Stimulated activated CD8-positive, alpha-beta memory T cell treated with anti-CD3 and anti-CD28 coated beads, Interleukin-7, amount 100 ng/mL, for 1 hour (primary cell): ENCODE measurements at places on chromosomes 2 and 18.

DNA sequence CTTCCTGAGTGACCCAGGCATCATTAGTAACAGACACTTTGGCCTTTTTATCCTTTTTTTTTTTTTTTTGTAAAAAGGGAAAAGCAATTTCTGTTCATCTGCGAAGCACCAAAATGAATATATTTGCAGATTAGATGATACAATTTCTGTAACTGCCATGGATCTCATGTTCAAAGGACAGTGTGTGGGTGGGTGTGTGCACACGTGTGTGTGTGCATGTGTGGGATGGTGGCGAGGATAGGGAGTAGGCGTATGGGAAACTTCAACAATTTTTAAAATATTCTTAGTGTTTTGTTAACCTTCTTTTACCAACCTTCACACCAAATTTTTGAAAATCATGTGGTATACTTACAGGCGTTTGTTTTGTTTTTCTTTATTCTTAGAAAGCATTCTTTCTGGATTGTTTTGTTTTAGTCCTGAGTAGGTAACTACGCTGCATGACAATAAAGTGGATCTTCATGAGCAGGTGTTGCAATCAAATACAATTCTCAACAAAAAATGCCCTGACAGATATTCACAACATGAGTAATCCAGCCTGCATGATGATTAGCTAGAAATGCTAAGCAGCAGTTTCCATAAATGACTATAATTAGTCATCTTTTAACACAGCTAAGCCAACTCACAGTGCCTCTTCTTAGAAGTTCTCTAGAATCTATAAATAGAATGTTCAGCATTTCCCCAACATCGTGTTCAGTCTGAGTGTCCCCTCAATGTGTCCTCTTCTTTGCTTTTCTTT lies 53.5 kb upstream of the RMDN2 start:
- no peak for DNase-seq

- DNase-seq = no peak
These were observed 89.4 kb upstream of the LRP1B start for GRCh38 chr2:142220239-142220638.

GRCh38 chr2:43040084-43040854 lies 186.1 kb downstream of the ZFP36L2 start:
- DNase-seq = no peak

DNA sequence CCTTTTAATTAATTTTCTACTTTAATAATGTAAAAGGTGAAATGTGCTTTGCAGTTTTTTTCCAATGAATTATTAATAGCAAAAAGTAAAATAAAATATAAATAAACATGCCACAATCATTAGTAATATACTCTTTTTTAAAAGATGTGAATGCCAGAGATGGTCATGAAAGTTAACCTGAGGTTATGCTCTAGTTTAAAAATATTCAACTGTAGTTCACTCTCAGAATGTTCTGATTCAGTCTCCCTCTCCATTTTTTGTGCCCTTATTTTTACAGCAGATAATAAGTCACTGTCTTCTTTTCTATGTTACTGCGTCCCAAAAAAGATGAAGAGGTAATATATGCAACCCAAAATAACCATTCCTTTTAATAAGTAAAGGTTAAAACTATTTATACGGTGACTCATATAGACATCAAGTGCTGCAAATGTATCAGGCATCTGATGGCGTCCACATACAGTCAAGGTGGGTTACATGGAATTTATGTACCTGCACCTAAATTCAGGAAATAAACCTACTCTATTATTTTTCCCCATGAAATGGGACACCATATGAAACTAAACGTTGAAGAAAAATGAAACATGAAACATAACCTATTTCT lies 153.6 kb upstream of the ZNF804A start:
- no peak for DNase-seq

GRCh38 chr18:8778386-8778785 lies 73.0 kb downstream of the MTCL1 start:
- DNase-seq = no peak
